ENCODE measurements at places on chromosomes 7 and 10.

DNA sequence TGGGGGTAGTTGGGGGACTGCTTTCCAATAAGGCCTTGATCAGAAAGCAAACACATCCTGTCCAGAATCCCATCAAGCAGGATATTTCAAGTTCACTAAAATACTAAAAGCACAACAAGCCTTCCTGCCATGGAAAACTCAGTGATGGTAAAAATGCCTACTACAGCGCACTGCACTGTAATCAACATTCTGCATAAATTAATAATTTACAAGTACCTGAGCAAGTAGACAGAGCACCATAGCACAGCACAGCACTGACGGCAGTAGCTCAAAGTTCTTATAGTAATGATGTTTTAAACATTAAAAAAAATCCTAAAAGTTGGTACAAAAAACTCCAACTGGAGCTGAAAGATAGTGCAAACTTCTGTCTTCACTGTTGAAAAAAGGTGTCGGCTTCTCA lies 120.5 kb downstream of the FANK1 start:
- no peak for DNase-seq

DNA sequence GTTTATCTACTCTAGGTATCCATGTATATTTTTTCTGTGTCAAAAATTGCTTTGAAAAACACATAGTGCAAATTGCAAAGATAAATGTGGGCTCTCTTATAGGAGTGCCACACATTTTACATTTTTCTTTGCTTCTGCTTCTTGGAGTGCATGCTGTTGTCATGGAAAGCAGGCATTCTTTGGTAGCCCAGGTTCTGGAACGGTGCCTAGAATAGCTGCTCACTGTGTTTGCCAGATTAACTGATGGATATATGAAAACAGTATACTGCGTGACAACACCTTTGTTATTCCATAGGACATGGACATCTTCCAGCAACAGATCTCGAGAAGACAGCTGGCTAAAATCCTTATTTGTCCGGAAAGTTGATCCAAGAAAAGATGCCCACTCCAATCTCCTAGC lies 13.4 kb downstream of the NIPSNAP2 start:
- DNase-seq: peak; percentile 37

DNA sequence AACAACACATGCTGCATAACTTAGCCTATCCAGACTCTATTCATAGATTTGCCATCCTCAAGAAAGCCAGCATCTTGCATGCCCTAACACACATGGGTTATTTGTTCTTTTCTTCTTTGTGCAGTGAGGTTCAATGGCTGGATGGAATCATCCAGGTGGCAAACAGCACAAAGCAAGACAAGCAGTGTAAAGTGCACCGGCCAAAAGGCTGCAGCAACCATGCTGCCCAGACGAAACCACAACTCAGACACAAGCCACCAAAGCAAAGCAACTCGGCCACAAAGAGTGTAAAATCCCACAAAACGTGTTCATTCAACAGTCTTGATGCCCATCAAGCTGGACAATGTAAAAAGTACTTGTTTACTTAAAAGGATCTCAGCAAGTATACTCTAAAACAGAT lies 76.9 kb downstream of the PIP4K2A start:
- DNase-seq: no peak

GRCh38 chr7:133562621-133563020 lies 309.7 kb downstream of the EXOC4 start:
- no peak for DNase-seq

- no peak for DNase-seq
Observed at GRCh38 chr10:60388709-60389301, 870 bp downstream of the ANK3 start.

- no peak for DNase-seq
Observed at GRCh38 chr10:22634093-22634492, 80.3 kb downstream of the PIP4K2A start.

DNA sequence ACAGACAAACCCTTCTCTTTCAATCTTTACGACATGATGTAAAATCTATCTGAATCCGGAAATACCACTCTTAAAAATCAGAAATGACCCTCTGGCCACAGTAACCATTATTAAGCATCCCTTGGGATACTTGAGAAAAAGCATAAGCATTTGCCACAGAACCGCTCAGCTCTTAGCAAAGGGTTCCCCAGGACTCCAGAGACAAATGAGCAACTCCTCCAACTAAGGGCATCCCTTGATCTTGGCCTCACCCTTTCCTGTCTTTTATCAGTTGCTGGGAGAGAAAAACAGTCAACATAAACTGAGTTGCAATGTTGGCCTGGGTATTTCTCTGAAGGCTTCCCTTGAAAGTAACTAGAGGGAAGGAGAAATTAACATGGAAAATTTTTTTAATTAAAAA lies 3.5 kb downstream of the PDLIM1 start:
- no peak for DNase-seq

DNA sequence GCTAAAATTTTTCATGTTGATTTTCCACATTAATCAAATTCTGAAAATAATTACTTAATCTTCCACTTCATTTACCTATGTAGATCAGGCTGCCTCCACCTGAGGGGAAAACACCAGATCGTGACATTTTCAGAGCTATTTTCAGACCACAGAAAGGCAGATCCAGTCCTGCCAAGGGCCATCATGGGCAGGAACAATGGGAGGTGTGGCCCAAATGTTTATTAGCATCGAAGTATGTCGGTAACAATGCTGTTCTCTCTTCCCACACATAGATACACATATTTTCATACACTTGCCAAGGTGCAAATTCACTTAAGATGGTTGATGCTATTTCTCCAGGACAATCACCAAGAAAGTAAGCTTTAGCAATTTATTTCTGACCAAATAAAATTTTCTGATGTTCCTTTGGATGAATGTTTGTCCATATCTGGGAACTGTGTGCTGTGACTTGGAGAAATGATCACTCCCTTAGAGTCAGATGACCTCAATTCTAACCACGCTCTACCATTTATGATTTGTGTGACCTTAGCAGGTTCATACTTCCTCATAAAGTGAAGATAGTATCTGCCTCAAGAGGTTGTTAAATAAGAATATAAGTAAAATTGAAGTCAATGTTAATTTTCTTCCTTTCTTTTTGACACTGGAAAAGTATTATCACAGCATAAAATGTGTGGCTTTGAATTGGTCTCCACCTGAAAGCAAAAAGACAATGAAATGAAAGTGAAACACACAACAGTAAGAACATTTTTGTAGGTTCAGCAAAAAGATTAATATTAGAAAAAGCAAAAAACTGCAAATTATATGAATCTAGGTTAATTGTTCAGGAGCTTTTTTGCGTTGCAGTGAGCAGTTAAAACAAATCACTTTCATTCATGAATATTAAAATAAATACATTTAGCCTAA lies 310.4 kb upstream of the PHF14 start:
- no peak for DNase-seq

All from D341Med (cell line).